ENCODE measurements at places on chromosomes 3 and 15. TPM values are rescaled to one million over a fixed set of nuclear protein-coding genes. Genes with fewer than 3 reads are reported as not detected.

ANAPC13 gene
- total RNA-seq: 81.9 TPM

GOLGA8T gene
- not detected for total RNA-seq

CHSY1 gene
- total RNA-seq: 62.8 TPM

RAD51 gene
- 32.3 TPM for total RNA-seq

CLDN16 gene
- total RNA-seq: 0.08 TPM

LIPH gene
- total RNA-seq: not detected

DNA sequence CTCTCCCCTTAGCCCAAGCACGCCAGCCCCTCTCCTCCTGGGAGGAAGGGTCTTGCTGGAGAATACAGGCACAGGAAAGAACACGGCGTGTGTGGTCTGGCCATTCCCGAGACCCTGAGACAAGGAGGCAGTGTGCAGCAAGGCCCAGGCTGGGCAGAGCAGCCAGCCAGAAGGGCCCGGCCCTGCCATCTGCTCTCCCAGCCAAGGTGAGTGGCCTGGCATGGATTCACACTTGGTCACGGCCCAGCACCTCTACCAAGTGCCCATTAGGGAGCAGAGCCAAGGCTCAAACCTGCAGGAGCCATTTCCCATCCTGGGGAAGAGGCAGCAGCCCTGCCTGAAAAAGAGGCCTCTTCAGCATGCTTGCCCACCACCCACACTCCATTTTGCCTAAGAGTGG is 28.6 kb downstream of the MEGF11 start:
- no peak for DNase-seq

GRCh38 chr3:141401573-141402475 is 33.5 kb downstream of the ZBTB38 start:
- DNase-seq: no peak

- no peak for DNase-seq
These were observed 21.1 kb upstream of the COMMD4 start for GRCh38 chr15:75314552-75315290.

GRCh38 chr15:66847565-66847991 is 145.5 kb downstream of the SMAD6 start:
- no peak for DNase-seq

- no peak for DNase-seq
These were observed 24.1 kb downstream of the ZNF592 start for GRCh38 chr15:84772467-84772866.

DNA sequence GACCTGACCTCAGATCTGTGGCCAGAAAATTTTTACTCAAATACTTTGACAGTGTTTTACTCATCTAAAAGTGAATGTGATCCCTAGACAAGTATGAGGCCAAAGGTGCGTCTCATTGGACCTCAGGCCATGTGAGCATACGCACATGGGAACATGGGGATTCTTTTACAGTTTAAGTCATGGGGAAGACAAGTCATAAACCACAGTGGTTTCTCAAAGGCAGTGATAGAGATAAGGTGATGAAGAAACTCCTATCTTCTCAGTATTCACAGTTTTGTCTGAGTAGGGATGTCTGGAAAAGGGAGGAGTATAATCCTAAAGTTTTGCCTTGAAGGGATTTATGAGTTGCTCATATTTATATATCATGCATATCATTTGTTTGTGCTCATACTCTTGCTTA is 173.8 kb downstream of the FNDC3B start:
- no peak for DNase-seq

DNA sequence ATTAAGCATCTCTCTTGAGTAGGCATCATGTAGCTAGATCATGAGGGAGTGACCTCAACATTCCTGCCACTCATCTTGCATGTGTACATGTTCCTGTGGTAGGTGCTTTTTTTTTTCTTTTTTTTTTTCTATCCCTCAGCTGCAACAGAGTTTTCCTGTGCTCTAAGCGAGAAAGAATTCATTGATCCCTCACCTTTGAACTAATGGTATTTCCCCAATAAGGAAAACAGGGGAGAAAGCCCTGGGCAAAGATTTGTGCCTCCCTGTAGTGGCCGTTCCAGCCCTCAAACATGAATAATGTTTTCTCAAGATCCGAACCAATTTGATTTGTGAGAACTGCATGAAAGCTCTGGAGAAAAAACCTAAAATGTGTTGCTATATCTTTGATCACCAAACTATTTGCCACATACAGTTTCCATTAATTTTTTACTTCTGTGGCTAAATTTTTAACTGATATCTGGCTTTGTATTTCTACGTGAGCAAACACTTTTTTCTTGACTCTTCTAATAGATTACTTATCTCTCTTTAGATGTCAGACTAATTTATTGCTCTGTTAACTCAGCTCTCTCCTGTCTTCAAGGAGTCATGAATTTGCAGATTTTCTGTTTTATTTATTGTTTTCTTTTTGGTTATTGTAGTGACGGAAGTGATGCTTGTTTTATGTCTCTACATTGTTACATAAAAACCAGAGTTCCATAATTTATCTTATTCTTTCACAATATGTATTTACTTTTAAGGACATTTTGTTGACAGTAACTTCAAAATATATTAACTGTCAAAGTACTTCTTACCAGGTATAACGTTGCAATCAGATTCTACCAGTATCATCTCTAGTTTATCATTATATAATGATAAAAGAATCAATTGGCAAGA is 1396.5 kb downstream of the OTOL1 start:
- no peak for DNase-seq

DNA sequence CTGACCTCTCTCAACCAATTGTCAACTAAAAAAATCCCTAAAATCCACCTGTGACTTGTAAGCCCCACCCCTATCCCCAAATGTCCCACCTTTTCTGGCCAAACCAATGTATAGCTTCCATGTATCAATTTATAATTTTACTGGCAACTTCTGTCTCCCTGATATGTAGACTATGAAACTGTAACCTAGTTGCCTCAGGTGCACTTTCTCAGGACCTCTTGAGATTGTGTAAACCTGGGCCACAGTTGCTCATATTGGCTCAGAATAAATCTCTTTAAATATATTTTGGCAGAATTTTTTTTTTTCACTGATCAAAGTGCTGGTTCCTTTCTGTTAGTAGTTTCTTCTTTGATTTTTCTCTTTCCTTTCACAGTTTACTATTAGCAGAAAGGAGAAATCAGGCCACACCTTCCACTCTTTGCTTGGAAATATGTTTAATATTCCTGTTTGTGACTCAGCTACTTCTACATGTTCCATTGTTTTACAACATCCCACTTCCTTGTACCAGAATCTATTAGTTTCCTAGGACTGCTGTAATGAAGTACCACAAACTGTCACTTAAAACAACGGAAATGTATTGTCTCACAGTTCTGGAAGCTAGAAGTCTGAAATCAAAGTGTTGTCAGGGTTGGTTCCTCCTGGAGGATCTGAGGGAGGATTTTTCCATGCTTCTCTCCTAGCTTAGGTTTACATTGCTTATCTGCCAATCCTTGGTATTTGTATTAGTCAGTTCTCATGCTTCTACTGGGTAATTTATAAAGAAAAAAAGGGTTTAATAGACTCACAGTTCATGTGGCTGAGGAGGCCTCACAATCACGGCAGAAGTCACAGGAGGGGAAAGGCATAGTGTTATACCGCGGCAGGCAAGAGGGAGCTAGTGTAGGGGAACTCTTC is 801.2 kb upstream of the ARPP21 start:
- no peak for DNase-seq

DNA sequence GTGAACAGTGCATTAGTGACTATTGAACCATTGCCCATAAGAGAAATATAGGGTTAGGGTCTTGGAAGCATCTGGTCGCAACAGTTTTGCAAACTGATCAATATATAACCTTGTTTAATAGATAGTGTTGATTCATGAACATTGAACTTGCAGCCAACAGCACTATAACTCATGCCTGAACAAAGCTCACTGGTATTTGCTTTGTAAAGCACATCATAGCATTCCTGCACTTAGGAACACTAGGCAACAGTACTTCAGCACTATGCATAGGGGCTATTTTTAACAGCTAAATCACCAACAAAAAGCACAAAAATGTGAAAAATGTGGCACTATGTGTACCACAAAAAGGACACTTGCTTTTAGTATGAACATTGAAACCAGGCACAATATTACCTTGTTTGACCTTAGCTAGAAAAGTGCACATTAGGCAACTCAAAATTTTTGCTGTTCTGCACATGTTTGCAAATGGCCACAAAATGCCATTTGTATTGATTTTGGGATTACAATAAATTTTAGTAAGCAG is 68.0 kb downstream of the OXNAD1 start:
- peak; percentile 54 for DNase-seq

DNA sequence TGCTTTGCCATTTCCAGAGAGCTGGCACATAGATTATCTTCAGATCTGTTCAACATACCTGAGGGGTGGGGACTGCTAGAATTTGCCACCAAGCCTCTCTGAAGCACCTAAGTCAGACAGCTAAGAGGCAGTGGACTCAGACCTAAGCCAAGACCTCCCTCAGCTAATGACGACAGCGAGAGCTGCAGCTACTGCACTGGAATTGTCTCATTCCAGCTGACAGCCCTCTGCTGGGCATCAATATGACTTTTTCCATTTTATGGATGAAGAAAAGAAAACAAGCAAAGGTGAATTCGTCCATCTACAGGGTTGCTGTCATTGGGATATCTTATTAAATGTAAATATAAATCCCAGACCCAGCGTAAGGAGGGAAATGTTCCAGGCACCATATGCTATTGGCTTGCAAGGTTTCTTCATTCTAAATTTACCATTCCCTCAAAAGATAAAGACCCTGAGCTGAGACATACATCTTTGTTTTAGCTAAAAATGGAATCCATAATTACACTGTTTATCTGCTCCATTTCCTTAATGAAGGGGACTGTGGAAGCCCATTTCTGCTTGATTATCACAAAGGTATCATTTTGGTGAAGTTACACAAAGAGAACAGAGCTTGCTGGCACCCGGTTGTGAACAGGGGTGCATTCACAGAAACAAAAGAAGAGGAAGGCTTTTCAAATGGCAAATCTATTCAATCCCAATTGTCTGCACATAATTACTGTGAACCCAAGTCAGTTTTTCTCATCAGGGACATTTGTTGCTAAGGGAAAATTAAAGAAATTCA is 85.5 kb upstream of the LRTM1 start:
- DNase-seq: peak; percentile 48

- DNase-seq: no peak
These were observed 319.2 kb downstream of the SLC9A9 start for GRCh38 chr3:143529018-143529478.

GRCh38 chr3:27380433-27381357 is 11.5 kb upstream of the NEK10 start:
- DNase-seq: no peak

GRCh38 chr3:32959371-32959770 is 7.9 kb downstream of the CCR4 start:
- DNase-seq: no peak

GRCh38 chr3:154119951-154120350 is 1.2 kb upstream of the ARHGEF26 start:
- DNase-seq: no peak

- no peak for DNase-seq
These were observed 299.8 kb downstream of the LPP start for GRCh38 chr3:188453431-188454384.

GRCh38 chr3:50537421-50538129 is 30.0 kb downstream of the C3orf18 start:
- no peak for DNase-seq

- DNase-seq: no peak
These were observed 51.6 kb upstream of the ARL6 start for GRCh38 chr3:97712919-97713318.

DNA sequence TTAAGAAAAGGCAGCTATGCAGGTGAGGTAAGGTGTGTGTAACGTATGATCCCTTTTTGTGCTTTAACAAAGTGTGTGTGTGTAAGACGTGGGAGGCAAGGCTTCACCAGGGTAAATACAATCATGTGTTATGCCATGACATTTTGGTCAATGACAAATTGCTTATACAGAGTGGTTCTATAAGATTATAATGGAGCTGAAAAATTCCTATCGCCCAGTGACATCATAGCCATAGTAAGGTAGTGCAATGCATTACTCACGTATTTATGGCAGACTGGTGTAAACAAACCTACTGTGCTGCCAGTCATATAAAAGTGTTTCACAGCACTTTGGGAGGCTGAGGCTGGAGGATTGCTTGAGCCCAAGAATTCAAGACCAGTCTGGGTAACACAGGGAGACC is 60.2 kb upstream of the LCTL start:
- no peak for DNase-seq

- DNase-seq: no peak
These were observed 204.3 kb downstream of the ZBTB20 start for GRCh38 chr3:114942773-114943172.

- no peak for DNase-seq
These were observed 20.6 kb downstream of the SLC6A11 start for GRCh38 chr3:10836676-10837075.

All from SJSA1 (cell line).